SK-N-DZ (cell line): ENCODE measurements at places on chromosomes 7 and 10.

GRCh38 chr10:46236546-46236887 lies 50.3 kb upstream of the ANTXRL start:
- no peak for DNase-seq

DNA sequence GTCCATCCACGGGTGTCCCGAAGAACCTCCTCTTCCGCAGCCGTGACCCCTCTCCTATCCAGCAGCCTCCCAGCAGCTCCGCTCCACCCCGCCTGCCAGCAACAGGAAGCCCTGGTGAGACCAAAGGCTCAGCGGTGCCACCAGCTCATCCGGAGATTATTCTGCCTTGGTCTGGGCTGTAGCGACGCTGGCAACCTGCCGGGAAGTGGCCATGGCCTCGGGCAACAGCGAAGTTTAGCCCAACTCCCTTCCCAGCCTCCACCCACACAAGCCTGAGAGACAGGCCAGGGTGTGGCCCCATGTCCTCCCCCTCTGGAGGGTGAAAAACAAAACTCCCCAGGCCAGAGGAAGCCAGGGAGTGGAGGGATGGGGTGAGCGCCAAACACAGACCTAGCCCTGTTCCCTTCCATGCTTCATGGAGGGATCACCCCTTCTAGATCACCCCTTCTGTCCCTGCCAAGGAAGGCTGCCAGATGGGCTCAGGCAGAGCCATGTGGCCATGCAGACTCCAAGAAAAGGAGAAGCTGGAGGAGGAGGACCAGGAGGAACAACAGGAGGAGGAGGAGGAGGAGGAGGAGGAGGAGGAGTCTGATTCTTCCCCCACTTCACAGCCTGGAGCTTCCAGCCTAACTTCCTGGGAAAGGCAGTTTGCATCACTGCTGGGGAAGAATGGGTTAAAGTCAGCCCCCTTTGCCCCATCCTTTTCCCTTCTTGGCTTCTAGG lies 918 bp downstream of the CALHM2 start:
- no peak for DNase-seq

DNA sequence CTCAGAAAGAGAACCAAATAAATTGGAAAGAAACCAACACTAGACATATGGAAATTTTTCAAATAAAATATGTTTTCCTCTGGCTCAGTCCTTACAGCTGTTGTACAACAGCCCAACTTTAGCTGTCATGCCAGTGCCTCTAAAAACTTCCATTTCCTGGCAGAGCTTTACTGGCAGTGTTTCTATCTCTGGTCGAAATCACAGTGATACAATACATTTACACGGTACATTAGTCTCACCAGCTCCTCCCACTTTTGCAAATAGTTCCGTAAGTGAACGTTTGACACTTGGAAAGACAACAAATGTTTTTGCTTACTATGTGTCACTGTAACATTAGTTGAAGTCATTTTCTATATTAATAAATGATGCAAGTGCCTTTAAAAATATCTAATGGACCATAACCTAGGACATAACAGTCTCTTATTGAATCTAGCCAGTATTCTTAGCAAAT lies 29.8 kb downstream of the BCAP29 start:
- no peak for DNase-seq

GRCh38 chr7:13496976-13497375 lies 492.5 kb downstream of the ETV1 start:
- no peak for DNase-seq

- DNase-seq: no peak
Measured at GRCh38 chr7:74253835-74254128, 417 bp downstream of the RFC2 start.

DNA sequence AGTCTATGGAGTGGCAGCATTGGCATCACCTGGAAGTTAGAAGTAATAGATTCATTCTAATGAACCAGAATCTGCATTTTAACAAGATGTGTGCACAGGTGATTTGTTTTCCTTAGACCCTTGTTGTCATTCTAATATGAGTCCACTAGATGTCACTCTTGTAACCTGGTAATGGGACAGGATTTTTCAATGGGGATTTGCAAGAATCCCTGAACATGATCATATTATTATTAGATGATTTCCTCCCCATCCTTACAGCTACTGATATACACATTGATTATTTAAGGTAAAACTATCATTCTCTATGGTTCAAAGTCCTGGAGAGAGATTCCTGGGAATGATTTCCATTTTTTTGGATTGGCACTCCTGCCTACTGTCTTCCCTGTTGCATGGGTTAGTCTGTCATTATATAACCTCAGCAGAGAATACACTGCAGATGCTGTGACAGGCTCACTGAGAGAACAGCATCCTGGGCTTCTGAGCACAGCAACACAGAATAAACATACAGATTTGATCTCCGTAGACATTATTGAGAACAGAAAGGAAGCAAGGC lies 194.9 kb downstream of the SUGCT start:
- DNase-seq: peak; percentile 63

DNA sequence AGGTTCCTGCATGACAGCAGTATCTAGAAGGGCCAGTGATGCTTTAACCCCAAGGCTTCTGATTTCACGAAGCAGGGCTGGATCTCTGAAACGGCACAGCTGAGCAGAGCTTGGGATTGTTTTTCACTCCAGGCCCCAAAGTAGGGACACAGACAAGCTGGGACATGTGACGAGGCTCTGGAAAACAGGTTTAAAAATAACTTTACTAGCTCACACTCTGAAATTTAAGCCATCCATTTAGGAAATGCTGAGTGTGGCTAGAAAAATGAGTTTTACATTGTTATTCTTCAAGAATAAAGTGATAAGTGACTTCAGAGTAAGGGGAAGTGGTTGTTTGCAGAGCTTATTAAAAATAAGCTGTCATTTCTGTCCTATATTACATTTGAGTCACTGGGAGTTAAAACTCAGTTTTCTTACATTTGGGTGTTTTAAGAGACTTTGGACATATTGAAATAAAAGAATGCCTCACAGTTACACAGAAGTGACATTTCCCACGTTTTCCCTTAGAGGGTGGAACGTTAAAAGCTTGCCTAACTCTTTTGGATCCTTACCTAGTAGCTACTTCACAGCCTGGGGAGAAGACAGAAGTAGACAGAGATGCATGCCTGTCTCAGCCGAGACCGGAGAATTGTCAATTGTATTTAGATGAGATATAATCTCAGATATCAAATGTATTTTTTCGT lies 107.8 kb downstream of the GALNT17 start:
- DNase-seq: no peak

- DNase-seq: no peak
Measured at GRCh38 chr10:59126261-59126660, 50.2 kb upstream of the PHYHIPL start.

- DNase-seq: no peak
Measured at GRCh38 chr10:44998146-44998631, 2.5 kb upstream of the ZNF22 start.

DNA sequence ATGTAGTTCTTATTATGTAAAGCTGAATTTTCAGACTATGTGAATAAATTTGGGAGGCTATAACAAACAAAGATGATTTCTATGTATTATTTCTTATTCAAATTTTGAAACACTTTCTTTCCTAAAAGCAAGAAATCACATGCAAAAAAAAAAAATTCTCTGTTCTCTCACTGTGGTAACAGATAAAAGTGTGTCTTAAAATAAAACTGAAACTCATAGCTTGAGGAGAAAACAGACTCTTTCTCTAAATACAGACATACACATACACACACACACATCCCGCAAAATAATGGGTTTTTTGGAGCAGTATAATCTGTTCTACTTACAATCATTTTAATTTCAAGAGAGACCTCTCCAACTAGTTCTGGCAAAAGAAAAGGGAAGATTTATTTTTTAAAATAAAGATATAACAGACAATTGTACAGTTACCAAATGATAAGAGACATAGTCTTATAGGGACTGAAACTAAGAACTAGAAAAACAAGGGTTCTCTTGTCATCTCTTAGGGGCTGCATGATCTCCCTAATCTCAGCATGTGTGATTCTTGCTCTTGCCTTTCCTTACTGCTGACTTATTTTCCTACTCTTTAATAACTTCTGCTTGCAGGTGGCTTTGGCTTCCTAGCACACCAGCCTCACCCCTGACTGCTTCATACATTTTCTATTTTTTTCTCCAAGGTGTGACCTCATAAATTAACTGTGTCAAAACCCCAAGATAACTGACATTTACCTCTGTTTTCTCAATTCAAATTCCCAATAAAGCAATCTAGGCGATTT lies 483.5 kb upstream of the POT1 start:
- DNase-seq: no peak

- no peak for DNase-seq
Measured at GRCh38 chr7:100191775-100192174, 14.1 kb downstream of the STAG3 start.

GRCh38 chr7:2820508-2820934 lies 23.6 kb downstream of the GNA12 start:
- DNase-seq: no peak

DNA sequence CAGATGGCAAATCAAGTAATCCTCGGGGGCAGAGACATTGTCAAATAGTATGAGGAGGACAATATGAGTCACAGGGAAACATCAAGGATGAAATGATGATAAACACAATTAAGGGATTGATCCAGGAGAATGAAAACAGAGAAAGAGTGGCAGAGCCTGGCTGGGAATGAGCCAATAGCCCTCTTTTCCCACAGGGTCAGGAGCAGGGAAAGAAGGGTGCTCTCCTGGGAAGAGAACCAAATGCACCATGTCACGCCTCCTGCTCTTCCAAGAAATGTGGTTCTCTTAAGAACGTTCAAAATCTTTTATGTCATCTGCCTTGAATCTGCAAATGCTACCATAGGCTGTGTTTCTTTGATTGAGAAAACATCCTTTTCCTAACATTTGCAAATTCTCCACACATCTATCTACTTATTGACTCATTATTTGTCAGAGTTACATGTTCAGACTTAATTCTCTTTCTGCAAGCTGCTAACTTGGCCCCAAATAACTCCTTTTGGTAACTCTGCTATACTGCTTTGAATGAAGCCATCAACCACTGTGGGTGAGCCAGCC lies 50.6 kb downstream of the HIPK2 start:
- DNase-seq: no peak

DNA sequence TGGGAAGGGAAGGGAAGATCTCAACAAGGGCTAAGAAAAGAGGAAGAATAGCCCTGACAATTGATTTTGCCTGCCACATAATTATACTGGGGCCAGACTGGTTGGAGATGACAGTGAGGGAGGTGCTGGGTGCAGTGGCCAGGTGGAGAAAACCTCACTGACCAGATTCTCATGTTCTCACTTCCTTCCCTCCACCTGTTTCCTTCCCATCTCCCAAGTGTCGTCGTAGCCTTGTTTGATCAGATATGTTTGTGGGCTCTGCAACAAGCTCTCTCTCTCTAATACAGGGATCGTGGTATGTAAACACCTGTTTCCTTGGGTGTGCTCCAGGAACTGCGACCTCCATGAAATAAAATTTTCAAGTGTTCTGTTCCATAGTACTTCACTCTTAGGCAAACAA lies 60.2 kb downstream of the VCL start:
- DNase-seq: no peak

DNA sequence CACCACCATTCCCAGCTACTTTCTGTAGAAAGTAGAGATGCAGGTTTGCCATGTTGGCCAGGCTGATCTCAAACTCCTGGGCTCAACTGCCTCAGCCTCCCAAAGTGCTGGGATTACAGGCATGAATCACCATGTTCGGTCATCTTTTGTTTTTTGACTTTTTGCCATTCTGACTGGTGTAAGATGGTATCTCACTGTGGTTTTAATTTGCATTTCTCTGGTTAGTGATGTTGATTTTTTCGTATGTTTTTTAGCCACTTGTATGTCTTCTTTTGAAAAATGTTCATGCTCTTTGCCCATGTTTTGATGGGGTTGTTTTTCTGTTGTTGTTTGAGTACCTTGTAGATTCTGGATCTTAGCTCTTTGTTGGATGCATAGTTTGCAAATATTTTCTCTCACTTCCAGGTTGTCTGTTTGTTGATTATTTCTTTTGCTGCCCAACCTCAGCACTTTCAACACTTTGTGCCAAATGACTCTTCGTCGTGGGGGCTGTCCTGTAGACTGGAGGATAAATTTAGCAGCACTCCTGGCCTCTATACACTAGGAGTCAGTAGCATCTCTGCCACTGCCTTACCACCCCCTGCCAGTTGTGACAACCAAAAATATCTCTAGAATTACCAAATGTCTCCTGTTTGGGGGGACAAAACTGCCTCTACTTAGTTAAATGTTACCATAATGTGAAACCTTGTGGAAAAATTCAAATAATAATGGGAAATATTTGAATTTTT lies 6.5 kb upstream of the CPED1 start:
- DNase-seq: no peak

DNA sequence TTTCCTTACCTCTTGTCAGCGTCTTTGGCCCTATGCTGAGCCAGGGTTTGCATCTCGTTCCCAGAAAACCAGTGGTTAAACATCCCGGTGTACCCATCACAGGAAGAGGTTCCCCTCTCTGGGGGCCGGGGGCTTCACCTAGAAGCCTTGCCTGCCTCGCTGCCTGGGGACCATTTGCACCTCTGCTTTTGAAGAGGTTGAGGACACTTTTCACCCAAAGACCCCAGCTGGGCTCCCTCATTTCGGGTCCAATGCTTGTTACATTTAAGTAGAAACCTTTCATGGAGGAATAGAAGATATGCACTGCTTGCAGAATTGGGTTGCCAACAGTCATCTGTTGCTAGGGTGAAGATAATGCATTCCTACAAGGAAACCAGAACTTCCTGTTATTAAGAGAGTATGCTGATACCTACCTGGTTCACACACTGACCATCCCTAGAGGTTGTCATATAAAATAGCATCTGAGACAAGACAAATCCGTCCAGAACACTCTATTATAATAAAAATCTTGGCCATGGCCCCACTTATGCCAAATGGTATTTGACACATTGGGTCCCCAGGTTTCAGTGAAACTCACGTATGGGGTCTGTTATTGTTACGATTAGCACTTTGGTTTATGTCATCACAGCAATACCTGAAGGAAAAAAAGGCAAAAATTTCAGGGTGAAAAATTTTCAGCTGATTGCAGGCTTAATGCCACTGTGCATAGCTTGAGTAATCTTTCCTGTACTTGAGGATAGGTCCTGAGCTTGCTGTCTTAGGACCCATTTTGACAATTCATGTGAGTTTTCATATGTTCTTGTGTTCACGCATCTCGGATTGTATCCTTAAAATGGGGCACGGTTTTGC lies 917 bp downstream of the ZNF365 start:
- DNase-seq: no peak

DNA sequence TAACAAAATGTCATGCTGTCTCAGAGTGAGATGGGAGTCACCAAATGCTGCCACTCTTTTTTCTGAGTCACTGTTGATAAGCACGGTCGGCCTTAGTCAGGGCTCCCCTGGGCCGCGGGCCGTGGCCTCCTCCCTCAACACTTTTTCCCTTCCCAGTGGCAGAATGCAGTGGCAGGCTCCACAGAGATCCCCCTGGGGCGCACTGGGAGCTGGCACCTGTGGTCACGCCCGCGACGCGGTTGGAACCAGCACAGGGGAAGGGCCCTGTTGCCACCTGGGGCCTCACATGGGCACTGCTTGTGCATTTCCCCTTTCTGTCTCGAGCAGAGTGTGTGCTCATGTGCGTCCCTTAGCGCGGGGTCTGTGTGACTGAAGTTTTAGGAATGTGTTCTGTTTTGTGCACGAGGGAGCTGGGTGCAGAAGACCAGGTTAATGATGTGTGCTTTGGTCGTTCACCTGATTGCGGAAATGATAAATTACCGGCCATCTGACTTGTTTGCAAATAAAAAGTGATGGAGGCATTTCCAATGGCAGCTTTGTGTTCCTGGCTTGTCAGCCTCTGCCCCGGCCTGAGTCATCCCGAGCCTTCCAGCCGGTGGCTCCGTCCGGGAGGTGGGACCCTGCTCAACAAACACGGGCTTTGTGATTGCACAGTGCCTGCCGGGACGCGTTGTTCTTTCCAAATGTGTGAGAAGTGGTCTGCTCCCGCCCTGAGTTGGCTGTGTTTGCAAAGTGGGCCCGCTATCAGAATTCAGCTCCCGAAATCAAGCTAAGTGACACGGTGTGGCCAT lies 100.7 kb downstream of the NKX6-2 start:
- DNase-seq: no peak
